Hepatic stellate cell (primary cell): ENCODE measurements at places on chromosomes 6 and 20.
A peak's percentile ranks its signal among the peaks of the same experiment; 100 is the strongest.

DNA sequence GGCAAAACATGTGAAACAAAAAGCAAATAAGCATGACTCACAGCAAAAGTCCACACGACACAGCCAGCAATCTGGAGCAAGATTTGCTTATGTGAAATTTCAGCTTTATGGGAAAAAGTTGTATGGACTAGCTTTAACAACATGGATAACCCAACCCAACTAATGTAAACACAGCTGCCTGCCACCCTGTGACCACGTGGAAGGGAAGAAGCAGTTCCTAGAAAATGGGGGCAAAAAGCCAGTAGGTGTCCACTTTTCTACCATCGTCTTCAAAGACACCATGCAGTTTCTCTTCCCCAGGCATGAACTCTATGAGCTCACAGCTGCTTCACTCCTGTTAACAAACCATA, 425.4 kb upstream of the RNF217 start:
- DNase-seq: no peak

DNA sequence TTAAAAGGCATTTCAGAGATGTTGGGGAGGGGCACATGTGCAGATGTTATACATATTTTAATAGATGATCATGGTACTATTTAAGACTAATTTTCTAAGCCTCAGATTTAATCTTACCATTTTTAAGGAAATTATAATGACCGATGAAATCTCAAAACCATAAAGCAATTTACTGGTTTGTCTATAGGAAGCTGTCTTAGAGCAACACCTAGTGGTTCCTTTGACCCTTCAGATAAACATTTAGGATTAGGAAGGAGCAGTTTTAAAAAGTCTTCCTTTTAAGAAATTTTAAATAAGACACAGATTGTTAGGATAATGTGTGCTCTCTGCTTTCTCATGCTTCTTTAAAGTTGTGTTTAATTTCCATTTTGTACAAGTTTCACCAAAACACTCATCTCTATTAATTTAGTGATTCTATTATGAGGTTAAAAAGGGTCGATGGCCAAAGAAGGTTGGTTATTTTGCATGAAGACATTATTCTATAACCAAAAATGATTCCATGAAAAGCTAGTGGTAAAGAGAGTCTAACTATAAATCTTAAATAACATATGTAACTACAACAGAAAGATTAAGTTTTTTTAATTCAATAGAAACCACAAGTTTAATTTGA, 376.4 kb downstream of the HACE1 start:
- DNase-seq: no peak

- DNase-seq: no peak
Observed at GRCh38 chr6:3882431-3882830, 33.3 kb downstream of the FAM50B start.

GRCh38 chr20:57580478-57581201, 19.7 kb downstream of the PCK1 start:
- no peak for DNase-seq

- DNase-seq: no peak
Observed at GRCh38 chr20:47278907-47279348, 77.6 kb downstream of the ZMYND8 start.

DNA sequence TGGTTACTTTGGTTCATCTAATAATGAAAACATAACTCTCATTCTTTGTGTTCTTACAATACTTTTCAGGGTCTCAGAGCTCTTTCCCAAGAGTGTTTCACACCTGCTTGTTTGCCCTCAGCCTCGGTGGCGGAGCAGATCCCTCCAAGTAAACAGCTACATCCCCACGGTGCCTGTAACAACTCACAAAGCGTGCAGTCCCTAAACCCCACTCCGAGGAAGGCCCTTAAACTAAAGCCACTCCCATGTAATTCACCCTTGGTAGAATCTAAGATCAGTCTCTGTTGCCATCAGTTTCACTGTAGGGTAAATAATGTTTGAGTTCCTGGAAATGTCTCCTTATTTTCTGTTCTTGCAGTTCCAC, 101.1 kb downstream of the TFAP2A start:
- no peak for DNase-seq

GRCh38 chr6:14224359-14225103, 107.0 kb downstream of the CD83 start:
- DNase-seq: no peak

DNA sequence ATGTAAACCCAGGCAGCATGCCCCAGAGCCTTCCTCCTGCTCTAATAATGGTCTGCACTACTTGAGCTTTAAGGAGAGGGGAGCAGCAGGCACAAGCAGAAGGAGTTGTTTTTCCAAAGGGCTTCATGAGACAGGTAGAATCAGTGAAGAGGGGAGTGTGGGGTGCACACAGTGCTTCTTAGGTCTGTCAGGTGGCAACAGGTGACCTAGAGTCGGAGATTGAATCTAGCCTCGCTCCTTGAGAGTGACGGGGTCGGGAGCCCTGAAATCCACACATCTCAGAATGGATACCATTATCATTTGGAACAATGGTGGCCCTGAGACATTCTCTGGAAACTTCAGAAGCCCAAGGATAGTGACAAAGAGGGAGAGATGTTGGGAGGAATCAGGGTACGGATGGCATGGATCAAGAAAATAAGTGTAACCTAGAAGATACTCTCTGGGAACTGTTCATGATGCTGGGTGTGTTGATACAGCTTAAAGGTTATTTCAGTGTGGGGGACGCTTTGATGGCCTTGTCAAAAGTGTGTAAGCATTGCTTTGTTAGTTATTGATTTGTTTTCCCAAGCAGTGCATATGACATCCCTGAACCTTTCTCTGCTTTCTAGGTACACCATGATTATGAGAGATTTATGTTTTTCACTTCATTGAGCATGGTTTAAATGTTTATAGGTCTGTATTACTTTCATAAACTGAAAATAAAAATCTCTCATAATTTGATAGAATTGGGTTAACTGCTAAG, 77.8 kb upstream of the L3MBTL3 start:
- DNase-seq: no peak

DNA sequence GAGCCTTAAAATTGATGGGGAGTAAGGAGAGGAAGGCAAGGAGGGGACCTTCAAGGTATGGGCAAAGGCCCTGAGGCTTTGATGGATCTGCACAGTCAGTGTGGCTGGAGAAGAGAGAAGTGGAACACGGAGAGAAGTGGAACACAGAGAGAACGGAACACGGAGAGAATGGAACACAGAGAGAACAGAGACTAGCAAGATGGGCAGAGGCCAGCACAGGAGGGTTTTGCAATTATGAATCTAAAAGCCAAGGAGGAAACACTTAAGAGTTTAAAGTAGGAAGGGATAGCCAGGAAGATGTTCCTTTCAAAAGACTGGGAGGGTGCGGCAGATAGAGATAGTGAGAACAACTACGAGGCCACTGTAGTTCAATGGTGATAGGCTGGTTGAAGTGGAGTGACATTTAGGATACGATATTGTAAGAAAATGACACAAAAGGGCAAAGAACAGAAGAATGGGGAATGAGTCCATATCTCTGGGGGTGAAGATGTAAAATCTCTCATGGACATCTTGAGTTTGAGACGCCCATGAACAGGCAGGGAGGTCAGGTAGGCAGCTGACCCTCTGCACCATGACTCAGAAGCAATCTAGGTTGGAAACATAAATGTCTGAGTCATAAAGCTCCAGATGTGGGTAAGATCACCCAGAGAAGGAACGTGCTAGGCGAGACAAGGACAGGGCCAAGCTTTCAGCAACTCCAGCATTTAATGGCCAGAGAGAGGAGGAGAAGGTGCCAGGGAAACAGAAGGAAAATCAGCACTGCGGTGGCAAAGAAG, 25.4 kb downstream of the ZMYND8 start:
- peak; percentile 56 for DNase-seq

- DNase-seq: peak; percentile 22
Observed at GRCh38 chr6:27668442-27669294, 195.8 kb upstream of the ZNF184 start.

GRCh38 chr20:5120185-5120476, 373 bp upstream of the PCNA start:
- DNase-seq: no peak

- peak; percentile 89 for DNase-seq
Observed at GRCh38 chr20:33789109-33789857, 21.9 kb upstream of the CHMP4B start.

DNA sequence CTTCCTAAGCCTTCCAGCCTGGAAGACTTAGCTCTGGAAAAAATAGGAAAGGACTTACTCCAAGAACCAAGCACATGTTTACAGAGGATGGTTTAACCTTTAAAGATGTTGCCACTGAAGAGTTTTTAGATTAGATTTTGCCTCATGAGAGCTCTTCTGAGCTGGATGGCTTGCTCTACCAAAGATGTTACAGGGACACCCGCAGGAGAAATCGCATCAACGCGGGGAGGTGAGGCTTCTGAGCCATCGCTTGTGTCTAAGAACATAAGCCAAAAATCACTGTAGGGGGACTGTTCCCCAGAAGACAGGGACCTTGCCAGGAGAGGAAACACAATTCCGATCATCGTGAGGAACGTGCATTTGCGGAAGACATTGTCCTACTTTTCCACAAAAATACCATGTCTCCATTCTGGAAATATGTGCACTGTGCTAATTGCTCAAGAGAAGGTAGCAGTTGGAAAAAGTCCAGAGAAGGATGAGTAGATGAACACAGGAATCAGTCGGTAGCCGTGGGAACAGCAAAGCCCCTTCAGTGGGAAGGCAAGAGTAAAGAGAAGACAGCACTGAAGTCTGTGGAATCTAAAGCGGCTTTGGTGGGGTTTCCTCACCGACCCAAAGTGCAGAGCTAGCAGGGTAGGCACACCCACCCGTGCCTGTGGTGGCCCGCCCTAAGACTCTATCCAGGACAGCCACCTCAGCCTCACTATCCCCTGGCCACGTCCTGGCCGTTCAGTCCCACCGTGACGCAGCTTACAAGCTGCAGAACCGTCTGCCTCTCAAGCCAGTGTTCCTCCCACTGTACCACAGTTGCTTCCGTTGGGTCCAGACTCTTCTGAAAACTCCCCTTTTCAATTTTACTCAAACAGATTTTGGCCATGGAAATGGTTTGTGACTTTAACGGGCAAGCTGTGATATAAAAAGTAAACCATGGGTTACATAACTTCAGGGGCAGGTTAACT, 334.8 kb downstream of the NRN1 start:
- no peak for DNase-seq

DNA sequence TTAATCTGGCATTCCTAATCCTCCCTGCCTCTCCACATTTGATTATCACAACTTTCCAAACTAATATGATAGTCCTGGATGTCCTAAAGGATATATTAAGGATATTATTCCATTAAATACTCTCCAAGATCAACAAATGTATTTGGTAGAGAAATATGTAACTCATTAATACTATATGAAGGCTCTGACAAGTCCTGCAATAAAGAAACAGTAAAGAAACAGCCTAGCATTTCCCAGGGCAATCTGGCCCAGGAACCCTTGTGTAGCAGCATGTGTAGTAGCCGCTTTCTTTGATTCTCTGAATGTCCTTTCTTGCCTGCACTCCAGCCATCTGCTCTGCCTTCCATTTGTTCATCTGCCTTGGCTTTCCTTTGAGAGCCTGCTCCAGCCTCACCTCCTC, 23.7 kb downstream of the TRAM2 start:
- no peak for DNase-seq

- DNase-seq: no peak
Observed at GRCh38 chr20:16173044-16173443, 400.2 kb downstream of the KIF16B start.

DNA sequence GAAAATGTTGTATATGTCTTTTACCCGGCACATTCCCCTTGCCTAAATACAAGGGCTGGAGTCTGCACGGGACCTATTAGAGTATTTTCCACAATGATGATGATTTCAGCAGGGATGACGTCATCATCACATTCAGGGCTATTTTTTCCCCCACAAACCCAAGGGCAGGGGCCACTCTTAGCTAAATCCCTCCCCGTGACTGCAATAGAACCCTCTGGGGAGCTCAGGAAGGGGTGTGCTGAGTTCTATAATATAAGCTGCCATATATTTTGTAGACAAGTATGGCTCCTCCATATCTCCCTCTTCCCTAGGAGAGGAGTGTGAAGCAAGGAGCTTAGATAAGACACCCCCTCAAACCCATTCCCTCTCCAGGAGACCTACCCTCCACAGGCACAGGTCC, 11.3 kb upstream of the MAPRE1 start:
- no peak for DNase-seq

- no peak for DNase-seq
Observed at GRCh38 chr6:147135211-147135681, 69.0 kb upstream of the STXBP5 start.

DNA sequence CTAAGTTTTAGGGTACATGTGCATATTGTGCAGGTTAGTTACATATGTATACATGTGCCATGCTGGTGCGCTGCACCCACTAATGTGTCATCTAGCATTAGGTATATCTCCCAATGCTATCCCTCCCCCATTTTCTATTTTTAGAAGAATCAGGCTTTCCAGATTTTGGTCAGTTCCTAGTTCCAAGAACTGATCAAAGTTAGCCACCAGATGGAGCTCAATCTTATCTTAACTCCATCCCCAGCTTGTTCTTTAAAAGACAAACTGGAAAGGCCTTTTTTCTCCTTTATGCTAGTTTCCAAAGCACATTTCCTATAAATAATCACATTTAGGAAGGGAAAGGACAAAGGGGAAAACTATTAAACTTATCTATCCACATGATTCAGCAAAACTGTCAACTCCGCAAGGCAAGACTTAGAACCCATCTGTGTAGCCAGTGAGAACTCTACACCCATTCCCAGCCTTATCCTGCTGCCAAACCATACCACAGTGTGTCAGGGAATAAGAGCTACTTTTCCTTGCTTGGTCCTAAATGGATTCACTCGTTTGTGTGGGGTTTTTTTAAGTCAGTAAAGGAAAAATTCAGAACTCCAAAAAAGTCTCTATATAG, 22.8 kb upstream of the KHDC1 start:
- DNase-seq: peak; percentile 81

DNA sequence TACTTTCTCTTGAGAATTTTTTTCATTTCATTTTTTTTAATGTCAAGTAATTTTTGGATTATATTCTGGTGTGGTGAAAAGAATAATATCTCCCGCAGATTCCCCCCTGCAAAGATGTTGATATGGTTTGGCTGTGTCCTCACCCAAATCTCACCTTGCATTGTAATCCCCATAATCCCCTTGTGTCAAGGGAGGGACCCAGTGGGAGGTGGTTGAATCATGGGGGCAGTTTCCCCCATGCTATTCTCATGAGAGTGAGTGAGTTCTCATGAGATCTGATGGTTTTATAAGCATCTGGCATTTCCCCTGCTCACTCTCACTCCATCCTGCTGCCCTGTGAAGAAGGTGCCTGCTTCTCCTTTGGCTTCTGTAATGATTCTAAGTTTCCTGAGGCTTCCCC, 58.7 kb upstream of the PMEPA1 start:
- no peak for DNase-seq

GRCh38 chr6:122405417-122405816, 6.0 kb downstream of the HSF2 start:
- DNase-seq: no peak

GRCh38 chr6:166402582-166403277, 20.0 kb upstream of the MPC1 start:
- peak; percentile 70 for DNase-seq

GRCh38 chr20:37958856-37959520, 56.1 kb downstream of the VSTM2L start:
- DNase-seq: no peak

DNA sequence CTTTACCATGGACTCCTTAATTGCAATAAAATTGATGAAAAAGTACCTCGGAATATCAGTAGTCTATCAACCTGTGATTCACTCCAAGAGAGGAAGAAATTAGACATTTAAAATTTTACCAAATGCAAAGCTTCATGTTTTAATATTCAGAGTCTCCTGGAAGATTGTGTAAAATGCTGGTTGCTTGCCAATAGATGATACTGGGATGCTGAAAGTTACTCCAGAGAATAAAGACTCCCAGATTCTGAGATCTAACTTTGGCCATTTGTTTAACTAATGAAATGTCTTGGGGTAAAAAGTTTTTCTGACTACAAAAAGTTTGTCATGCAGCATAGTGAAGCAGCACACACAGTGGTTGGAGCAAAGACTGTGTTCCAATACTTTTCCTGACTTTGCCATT, 176.7 kb upstream of the RSPO3 start:
- DNase-seq: no peak
